ENCODE measurements at places on chromosomes 6 and 20. TPM values are rescaled to one million over a fixed set of nuclear protein-coding genes. Genes with fewer than 3 reads are reported as not detected.

DNA sequence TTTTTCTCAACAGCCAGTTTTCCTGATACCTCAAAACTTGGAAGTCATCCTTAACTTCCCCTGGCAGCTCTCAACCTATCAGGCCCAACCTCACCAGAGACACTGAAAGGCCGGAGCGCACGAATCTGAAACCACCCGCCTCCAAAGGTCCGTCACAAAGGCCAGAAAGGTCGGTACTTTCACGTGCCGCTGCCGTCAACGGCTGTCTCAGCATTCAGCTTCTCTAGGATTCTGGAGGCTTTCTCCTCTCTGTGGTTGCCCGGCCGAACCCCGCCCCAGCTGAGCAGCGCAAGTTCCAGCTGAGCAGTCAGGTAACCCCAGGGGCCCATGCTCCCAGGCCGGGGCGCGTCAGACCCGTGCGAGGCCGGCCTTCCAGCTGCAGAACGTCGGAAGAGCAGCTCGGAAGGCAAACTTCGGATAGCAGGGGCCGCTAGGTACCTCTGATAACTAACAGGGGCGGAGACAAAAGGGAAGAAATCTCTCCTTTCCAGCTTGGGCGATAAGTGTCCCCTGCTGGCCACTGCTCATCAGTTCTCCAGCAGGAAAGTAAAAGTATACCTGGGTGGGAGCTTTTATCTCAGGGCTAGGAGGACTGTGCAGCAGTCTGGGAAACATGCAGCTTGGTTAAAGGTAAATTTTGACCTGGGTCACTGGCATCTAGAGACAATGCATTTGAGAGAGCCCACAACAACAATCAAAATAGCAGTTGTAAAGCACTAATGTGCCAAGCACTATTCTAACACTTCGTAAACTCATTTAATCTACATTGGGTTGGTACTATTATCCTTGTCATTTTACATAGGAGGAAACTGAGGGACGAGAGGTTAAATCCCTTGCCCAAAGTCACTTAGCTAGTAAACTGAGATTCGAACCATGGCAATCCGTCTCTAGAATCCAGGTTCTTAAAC is 16.1 kb downstream of the ZSCAN12 start:
- peak; percentile 94 for DNase-seq

- DNase-seq = no peak
These were observed 12.0 kb upstream of the LTA start for GRCh38 chr6:31559958-31560696.

DNA sequence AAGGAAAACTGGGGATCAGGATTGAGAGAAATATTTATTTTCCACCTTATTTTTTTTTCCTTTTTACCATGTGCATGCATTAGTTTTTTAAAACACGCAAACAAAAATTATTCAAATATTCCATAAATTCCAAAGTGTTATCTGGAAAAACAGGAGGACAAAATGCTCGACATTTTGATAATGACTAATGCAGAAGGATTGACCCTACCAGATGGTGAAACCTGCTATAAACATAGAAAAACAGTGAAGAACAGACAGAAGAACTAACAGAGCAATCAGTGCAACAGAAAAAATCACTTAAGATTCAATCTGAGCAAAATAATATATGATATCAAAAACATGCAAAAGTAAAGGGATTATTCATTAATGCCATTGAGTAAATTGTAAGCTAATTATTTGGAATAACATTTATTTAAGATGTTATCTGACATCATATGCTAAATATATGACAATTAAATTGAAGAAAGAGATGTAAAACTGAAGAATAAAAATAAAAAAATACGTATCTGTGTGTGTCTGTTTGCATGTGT is 218.4 kb downstream of the LMBRD1 start:
- DNase-seq = no peak

DNA sequence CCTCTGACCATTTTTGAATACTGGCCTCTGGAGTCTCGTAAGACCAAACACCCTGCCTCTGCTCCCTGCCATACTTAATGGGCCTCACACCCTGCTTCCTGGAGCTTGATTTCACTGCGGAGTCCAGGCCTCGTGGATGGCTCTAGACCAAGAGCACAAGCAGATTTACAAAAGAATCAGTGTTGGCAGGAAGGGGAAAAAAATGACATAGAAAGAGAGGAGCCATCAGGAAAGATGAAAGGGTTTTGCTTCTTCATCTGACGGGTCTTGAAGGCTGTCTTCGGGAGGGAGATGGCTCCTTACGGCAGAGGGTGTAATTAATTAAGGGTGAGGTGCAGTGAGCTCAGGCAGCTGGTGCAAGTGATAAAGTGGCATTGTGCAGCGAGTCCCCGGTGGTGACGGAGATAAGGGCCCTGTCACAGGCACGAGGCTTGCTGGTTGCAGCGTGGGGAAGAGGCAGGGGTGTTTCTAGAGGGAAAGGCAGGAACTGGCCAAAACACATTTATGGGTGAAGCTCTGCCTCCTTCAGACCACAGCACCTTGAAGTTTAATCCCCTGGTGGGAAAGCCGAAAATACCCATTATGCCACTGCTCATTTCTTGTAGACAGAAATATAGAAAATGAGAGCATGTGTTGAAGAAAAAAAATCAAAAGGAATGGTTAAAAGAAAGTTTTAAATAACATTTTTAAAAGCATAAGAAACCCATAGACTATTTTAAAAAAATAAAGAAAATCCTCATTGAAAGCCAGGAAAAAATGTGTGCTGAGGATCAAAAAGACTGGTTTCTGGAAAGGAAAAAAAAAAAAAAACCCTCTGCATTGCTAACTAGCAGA is 128.6 kb upstream of the LRFN2 start:
- no peak for DNase-seq

- DNase-seq = no peak
These were observed 232.6 kb upstream of the PDE10A start for GRCh38 chr6:165895421-165896165.

- DNase-seq = no peak
These were observed 503.7 kb downstream of the KIF16B start for GRCh38 chr20:16069389-16070010.

- DNase-seq = peak; percentile 68
These were observed 697 bp downstream of the PPT2 start for GRCh38 chr6:32154514-32155161.

- no peak for DNase-seq
These were observed 287.6 kb downstream of the PHF3 start for GRCh38 chr6:63923139-63923739.

DNA sequence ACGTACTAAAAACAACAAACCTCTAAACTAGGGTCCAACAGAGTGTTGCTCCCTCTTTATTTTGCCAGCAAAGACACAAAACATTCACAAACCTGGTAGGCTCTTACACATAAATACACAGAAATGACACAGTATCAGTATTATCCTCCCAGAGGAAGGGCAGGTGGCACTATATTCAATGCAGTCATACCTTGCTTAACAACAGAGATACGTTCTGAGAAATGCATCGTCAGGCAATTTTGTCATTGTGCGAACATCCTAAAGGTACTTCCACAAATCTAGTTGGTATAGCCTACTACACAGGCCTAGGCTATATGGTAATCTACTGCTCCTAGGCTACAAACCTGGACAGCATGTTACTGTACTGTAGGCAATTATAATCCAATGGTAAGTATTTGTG is 9.6 kb downstream of the ZBTB2 start:
- DNase-seq = no peak

- DNase-seq = no peak
These were observed 63.9 kb downstream of the REV3L start for GRCh38 chr6:111418971-111419693.

- no peak for DNase-seq
These were observed 85.6 kb upstream of the PTPRK start for GRCh38 chr6:128605961-128606360.

DNA sequence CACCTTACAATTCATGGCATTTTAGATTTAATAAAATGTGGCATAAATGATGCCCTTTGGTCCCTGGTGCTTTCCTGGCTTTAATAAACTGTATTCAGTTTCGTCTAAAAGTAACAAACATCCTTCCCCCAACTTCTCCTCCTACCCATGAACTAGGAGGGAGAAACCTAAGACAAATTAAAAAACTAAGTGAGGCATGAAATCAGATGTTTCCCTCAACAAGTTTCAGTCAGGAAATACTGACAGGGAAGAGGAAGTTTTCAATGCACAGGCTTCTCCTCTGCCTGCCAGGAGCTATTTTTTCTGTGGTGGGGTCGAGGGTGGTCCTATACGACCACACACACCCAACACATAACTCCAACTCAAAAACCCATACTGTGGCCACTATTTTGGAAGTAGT is 10.0 kb downstream of the HBS1L start:
- DNase-seq = no peak

DNA sequence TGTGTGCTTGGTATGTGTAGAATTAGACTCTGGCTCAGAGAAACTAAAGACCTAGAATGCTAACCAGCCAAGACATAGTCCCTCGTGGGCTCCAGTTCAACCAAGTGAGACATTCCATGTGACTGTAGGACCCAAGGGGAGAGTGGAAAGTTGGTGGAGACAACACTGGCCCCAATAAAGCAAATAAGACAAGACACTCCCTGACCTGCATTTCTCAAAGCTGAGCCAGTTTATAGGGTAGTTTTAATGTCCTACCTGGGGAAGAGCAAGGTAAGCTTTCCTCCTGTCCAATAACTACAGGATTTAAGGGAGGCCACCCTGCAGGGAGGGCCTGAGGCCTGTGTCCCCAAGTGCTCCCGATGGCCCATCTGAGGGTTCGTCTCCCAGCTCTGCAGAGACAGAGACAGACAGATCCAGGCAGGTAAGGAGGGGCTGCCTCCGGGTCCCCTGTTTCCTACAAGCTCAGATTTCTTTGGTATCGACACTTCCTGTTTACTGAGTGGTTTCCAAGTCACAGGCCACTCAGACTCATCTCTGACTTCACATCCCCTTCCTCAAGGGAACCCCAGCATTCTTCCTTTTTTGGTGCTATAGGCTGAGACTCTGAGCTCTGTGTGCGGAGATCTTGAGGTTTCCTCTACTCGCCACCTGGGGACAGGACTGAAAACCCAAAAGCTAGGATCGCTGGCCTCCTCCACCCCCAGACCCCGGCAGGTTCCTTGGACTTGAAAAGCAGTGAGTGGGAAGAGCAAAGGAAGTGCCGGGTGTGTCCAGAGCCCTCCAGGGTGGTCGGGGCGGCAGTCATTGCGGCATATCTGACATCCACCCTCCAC is 92.4 kb downstream of the PRND start:
- DNase-seq = no peak

- no peak for DNase-seq
These were observed 5.3 kb downstream of the NAA20 start for GRCh38 chr20:20022498-20022897.

DNA sequence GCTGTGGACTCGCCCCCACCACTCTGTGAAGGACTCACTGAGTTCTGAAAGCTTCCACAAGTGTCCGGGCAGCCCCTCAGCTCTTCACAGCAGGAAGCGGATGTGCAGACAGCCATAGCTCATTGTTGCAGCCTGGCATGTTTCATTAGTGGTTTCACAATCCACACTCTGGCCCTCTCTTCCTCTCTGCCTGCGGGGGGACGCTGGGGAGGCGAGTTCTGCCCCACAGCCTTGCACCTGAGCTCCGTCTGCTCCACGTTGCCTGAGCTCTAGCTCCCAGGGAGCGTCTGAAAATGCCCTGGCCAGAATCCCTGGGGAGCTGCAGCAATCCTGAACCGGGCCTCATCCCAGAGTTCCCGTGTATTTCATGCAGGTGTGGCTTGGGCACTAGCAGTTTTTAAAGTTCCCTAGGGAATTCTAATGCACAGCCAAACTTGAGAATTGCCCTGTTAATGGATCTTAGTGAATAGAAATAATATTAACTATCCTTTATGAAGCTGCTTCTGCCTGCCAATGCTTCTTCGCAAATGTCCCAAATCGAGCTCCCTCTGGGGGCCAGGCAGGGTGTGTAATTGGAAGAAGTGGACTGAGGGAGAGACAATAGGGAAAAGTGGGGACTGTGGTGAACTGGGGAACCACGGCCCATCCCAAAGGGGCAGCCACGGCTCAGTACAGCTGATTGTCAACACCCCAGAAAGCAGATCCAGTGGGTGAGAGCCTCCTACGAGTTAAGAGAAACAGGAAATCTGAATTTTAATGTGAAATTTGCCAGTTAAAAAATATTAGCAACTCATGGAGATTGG is 51.5 kb downstream of the CTCFL start:
- peak; percentile 21 for DNase-seq

DNA sequence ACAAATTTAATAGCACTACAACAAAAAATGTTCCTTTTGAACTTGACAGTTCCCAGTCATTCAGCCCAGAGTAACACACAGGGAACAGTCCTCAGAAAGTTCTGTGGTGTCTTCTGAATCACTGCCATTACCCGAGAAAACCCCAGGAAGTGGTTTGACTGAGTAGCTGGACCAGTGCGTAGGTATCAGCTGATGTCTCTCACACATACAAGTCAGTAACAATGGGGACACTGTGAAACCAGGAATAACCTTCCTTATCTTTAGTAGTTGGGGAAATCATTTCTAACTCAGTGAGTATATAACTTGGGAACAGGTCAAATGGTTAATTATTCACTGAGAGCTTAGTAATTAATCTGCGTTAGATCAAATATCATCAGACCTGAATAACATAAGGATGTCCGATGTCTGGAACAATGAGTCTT is 73.1 kb downstream of the HIVEP2 start:
- DNase-seq = no peak

DNA sequence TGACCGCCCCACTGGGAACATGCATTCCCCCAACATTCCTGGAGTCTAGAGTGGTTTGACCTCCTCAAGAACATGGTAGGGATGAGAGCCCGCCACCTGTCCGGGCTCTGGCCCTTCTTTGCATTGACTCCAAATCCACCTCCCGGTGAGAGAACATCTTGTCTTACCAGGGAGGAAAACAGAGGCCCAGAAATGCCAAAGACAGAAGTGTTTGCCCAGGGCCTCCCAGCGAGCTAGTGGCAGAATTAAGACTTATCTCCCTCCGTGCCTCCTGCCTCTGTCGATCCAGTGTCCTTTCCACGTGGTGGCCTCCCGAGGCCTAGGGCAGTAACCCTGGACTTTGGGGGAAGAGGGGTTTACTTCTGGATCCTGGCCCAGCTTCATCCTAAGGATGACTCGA is 134.8 kb downstream of the JPH2 start:
- DNase-seq = no peak

- no peak for DNase-seq
These were observed 301.2 kb downstream of the SMOC2 start for GRCh38 chr6:168741942-168742782.

DNA sequence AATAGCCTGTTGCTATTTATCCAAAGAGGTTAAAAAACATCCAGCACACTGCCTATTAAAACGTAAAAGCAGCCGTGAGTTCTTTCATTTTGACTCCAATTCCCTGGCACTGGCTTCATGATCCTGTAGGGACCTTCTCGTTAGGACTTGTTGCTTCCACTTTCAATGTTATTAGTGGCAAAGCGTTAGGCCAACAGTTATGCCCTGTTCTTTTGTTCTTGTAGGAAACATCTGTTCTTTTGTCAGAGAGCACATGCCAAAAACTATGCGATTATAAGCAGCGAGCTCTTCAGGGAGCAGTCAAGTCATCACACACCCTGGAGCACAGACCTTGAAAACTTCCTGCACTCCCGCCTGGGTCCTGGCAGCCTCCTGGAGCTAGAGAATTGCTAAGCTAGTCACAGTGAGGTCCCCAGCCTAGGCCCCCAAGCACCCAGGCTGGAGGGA is 609.5 kb upstream of the ARID1B start:
- DNase-seq = no peak

GRCh38 chr6:119800526-119800925 is 451.0 kb upstream of the MAN1A1 start:
- DNase-seq = no peak

PPP1R14C gene
- 1.1 TPM for total RNA-seq

PDE10A gene
- total RNA-seq = 3.1 TPM

SLPI gene
- 0.74 TPM for total RNA-seq

MRPL18 gene
- total RNA-seq = 95.2 TPM

ME1 gene
- total RNA-seq = 4.1 TPM

SPATS1 gene
- not detected for total RNA-seq

CCM2L gene
- total RNA-seq = 9.1 TPM

NKX2-4 gene
- 0.11 TPM for total RNA-seq
